Esophagus squamous epithelium (tissue), 5 donors: ENCODE measurements at places on chromosomes 16 and 17.
A peak's percentile ranks its signal among the peaks of the same experiment; 100 is the strongest.

- peaks cover 40% of the 10 kb centered on the region for H3K4me1 ChIP-seq
- DNase-seq = no peak
- H3K4me3 ChIP-seq = no peak overlapping the region
- H3K36me3 ChIP-seq = no peaks in the 10 kb centered on the region
- H3K27ac ChIP-seq = no peak overlapping the region
These were observed 232.5 kb downstream of the MSI2 start for GRCh38 chr17:57488856-57489255.

DNA sequence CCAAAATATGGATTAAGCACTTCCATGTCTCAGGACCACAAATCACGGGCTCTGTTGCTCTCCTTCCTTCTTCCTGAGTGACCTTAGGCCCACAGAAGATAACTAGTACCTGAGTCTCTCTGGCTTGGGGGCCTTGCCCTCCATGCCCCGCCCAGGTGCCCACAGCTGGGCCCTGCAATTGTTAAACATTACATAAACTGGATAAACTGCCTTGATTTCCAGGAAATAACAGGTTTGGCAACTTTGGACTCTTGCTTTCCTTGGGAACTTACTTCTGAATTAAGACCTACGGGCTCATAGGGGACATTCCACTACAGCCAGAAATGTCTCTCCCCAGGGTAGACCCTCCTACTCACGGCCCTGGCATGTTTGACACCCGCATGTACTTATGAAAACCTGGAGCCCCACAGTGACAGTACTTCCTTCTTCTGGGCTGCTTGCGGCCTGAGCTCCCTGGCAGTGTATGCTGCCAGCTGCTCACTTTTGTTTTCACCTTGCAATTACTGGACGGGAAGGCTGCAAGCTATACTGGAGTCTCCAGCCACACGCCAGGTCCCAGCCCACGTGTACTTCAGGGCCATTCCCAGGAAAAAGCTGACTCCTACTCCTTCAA lies 2.3 kb upstream of the UBALD2 start:
- peak overlapping the region; percentile 79 for H3K27ac ChIP-seq
- H3K27me3 ChIP-seq = no peaks in the 10 kb centered on the region

- no peaks in the 10 kb centered on the region for H3K27me3 ChIP-seq
- no peak for DNase-seq
- no peak overlapping the region for H3K27ac ChIP-seq
- no peaks in the 10 kb centered on the region for H3K4me1 ChIP-seq
- no peak overlapping the region for H3K4me3 ChIP-seq
These were observed 36.6 kb upstream of the TMEM132E start for GRCh38 chr17:34542700-34543336.

DNA sequence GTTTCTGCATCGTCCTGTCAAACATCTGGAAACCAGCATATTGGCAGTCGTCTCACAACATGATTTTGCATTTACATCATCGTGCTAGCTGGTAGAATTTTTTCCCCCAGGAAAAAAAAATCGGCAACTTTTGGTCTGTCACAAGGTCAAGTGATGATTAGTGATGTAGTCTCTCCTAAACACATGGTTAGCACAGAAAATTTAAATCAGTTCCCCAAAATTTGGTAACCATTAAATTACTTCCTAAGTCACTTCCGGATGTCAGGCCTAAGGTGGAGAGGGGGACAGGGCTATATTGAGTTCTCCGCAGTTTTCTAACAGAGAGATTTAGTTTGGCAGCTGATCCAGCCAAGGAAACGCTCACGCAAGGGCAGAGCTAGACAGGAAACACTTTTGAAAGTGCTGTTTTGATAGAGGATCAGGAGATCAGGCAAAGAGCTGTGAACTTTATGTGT lies 271.0 kb upstream of the TBX2 start:
- H3K4me1 ChIP-seq = no peaks in the 10 kb centered on the region
- DNase-seq = no peak
- H3K36me3 ChIP-seq = no peaks in the 10 kb centered on the region
- H3K27ac ChIP-seq = peak overlapping the region; percentile 43

DNA sequence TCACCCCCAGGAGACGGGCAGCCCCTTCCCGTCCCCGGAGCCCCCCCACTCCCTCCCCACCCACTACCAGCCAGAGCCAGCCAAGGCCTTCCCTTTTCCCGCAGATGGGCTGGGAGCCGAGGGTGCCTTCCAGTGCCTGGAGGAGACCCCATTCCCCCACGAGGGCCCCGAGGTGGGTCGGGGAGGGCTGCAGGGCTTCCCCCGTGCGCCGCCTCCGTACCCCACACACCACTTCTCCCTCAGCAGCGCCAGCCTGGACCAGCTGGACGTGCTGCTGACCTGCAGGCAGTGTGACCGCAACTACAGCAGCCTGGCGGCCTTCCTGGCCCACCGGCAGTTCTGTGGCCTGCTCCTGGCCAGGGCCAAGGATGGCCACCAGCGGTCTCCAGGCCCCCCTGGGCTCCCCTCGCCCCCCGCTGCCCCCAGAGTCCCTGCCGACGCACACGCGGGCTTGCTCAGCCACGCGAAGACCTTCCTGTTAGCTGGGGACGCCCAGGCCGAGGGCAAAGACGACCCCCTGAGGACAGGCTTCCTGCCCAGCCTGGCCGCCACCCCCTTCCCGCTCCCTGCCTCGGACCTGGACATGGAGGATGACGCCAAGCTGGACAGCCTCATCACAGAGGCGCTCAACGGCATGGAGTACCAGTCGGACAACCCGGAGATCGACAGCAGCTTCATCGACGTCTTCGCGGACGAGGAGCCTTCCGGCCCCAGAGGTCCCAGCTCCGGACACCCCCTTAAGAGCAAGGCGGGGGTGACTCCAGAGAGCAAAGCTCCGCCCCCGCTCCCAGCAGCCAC lies 23.5 kb upstream of the ZFPM1 start:
- no peaks in the 10 kb centered on the region for H3K36me3 ChIP-seq
- H3K27me3 ChIP-seq = peaks cover 11% of the 10 kb centered on the region
- peak overlapping the region; percentile 34 for H3K4me3 ChIP-seq
- H3K4me1 ChIP-seq = peaks cover 9% of the 10 kb centered on the region
